ENCODE measurements at places on chromosomes 5 and 9.

DNA sequence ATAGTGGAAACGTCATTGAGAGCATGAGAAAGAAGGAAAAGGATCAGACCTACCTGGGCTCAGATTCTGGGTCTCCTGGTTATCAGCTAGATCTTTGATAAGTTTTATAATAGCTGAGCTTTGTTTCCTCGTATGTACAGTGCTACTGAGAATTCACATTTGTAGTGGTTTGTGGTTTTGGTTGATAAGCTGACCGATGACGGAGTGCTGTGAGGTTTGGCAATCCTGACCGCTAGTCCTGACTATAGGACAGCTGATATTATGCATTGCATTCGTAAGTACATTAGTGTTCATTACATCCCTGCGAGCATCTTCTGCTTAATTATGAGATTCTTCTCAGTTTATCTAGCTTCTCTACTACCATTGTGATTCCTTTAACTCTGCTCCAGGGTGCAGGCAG is 190.7 kb upstream of the SLC27A6 start:
- DNase-seq: no peak

DNA sequence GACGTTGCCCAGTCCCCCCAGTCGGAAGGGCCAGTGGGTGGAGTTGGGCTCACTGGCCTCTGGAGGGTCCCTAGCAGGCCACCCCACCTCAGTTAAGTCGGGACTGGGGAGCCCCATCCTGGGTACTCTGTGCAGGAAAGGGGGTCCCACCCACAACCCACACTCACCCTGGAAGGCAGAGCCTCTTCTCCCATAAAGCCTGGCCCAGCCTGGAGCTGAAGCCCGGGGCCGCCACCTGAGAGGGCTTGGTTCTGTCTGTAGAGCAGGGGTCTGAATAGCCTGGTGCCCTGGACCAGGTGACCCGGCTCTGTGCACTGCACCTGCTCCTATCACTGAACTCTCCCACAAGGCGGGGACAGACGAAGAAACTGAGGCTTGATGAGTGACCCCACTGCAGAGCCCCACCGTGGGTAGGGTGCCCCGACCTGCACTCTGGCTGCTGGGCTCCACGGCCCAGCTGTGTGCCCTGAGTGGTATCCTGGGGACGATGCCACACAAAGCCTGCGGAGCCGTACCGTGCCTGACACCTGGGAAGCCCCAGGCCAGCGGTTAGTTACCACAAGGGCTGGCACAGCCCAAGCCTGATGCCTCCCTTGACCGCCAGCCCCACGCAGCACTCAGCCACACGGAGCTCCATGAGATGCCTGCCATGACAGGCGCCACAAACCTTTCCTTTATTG is 7.3 kb downstream of the PTGES2 start:
- no peak for DNase-seq

GRCh38 chr9:18127499-18127875 is 346.5 kb upstream of the ADAMTSL1 start:
- no peak for DNase-seq

- DNase-seq: no peak
These were observed 7.1 kb upstream of the GNAQ start for GRCh38 chr9:78038620-78039300.

GRCh38 chr5:155303120-155303519 is 289.6 kb downstream of the KIF4B start:
- DNase-seq: no peak

DNA sequence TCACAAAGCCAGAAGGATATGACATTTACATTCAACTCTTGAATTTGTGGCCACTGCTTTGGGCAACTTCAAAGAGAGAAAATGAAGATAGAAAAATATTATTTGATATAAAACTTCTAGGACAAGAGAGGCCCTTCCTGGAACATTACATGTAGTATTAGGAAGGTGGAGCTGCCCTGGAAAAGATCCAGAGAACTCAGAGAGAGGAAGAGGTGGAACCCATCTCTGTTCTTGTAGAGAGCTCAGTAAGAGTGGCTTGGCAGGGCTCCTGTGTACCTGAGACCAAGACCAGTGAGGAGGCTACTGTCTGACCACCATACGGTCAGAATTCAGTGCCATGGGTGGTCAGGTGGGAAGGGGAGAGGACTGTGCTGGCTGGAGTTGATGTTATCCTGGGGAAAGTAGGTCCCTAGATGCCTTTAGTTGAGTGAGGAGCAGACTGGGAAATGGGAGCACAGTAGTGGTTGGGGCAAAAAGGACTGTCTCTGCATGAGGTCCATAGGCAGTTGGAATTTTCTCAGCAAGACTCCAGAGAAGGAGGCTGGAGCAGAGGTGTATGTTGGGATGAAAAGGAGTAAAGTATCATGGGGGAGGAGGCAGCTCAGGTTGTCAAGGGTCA is 7.6 kb downstream of the TGFBI start:
- DNase-seq: no peak

DNA sequence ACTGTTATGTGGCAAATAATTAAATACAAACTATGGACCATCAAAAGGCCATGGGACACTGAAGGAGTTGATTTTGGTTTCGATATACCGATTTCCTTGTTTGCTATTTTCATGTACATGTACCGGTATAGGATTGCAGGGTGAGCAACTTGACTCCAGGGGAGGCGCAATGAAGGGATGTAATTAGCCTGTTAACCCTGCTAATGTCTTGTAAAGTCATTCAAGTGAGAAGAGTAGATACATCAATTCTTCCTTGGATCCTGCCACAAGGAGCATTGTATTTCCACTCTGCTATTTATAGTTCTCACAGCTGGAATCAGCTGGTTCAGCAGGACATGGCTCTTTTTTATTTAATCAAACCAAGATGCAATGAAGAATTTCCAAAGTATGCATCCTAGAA is 102.0 kb downstream of the STK32A start:
- no peak for DNase-seq

DNA sequence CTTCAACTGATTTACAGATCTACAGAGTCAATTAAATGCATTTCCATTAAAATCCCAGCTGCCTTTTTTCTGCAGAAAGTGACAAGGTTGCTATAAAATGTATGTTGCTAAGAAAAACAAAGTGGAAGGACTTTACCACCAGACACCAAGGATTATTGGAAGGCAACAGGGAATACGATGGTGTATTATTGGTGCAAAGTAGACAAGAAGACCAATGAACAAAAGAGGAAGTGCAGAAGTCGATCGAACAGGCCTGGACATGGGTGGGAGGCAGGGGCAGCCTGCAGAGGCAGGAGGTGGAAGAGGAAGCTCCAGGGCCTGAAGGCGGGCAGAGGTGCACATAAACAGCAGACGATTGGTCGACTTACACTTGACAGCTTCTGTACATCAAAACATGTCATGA is 10.6 kb upstream of the SLC6A19 start:
- DNase-seq: no peak

GRCh38 chr9:129933185-129934040 is 98.2 kb downstream of the USP20 start:
- no peak for DNase-seq

GRCh38 chr9:124146031-124146561 is 111.7 kb upstream of the NEK6 start:
- no peak for DNase-seq

- peak; percentile 85 for DNase-seq
These were observed at the start of gene DIPK1B for GRCh38 chr9:136711751-136712689. TSS of gene DIPK1B (plus strand) at chr9:136712572. CDS start at chr9:136712666, 94 bp downstream.

DNA sequence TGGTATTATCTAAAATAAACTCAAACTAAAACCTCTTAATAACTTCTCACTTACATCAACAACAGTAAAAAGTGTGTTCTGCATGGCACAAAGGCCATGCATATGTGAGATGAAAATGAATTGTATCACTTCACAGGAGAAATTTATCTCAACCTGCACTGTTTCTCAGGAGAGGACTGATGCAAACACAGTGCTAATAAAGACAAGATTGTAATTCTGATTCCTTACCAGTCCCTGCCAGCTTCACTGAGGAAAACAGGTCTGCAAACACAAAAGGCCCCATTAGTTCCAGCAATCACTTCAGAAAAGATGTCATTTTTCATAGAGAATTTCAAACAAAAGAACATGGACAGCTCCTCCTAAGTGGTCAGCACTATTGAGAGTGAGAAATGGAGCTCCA is 117.3 kb upstream of the PDE4D start:
- no peak for DNase-seq

DNA sequence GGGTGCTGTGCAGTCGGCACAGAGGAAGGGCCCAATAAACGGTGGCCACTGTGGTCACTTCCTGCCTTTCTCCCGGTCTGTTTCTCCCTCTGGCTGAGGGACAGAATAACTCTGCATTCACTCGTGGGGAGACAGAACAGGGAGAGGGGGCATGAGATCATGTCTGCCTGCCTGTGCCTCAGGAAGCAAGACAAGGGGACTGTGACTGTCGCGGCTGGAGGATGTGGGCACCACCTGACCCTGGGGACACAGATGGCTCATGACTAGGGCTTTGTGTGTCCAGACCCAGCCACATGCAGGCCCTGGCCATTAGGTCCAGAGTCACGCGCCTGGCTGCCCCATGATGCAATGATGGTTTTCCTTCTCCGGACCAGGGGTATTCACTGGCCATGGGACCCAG is 5.8 kb downstream of the TRUB2 start:
- DNase-seq: no peak

- DNase-seq: no peak
These were observed 7.6 kb upstream of the ZNF618 start for GRCh38 chr9:113868501-113868900.

DNA sequence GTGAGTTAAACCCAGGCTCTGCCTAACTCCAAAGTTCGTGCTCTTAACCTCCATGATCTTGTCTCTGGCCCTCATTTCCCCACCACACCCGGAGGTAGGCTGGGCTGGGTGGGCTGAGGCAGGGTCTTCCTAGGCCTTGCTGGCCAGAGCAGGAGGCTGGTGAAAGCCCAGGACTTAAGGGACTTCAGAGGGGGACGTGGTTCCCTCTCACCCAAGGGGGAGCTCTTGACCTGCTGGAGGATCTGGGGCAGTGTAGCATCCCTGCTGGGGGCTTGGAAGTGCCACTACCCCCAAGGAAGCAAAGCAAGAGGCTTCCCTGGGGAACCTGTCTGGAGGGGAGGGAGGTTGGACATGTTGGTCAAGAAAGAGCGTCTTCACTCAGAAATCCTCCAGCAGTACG is 14.7 kb downstream of the PITX1 start:
- DNase-seq: no peak

DNA sequence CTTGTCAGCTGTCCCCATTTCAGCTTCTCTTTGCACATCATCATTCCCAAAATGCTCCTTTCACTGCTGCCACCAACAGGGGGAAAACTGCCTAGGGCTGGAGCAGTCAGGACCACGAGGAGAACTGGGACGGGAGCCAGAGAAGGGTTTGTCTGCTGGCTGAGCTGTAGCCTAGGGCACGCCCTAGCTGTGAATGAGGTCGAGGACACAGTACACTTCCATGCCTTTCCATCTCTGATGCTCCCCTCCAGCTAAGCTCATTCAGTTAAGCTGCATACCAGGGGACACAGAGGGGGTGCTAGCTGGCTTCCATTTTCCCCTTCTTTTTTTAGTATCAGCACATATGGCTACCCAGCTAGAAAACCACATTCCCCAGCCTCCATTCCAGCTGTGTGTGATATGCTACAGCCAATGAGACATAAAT is 64.7 kb downstream of the STK10 start:
- no peak for DNase-seq

Measured in neuronal stem cell (in vitro differentiated cells).